ENCODE measurements at places on chromosomes 3 and 15.

GRCh38 chr3:166889241-166889640, 490.9 kb downstream of the ZBBX start:
- DNase-seq = no peak

DNA sequence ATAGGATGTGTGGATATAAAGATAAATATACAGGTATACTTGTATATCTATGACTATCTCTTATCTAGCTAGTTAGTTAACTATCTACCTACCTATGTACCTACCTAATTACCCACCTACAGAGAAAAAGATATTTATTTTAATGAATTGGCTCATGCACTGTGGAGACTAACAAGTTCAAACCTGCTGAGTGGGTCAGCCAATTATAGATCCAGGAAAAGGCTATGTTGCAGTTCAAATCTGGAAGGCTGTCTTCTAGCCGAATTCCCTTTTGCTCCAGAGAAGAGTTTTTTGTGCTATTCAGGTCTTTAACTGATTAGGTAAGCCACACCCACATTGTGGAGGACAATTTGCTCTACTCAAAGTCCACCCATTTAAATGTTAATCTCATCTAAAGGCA, 335.0 kb downstream of the GRM7 start:
- DNase-seq = no peak

- no peak for DNase-seq
Observed at GRCh38 chr15:58535894-58536293, 104.1 kb downstream of the LIPC start.

- DNase-seq = no peak
Observed at GRCh38 chr3:54928046-54928770, at the start of gene LRTM1. Gene LRTM1, minus strand, starts transcription at chr3:54928059. Its CDS starts 148 bp downstream, at chr3:54927911.

DNA sequence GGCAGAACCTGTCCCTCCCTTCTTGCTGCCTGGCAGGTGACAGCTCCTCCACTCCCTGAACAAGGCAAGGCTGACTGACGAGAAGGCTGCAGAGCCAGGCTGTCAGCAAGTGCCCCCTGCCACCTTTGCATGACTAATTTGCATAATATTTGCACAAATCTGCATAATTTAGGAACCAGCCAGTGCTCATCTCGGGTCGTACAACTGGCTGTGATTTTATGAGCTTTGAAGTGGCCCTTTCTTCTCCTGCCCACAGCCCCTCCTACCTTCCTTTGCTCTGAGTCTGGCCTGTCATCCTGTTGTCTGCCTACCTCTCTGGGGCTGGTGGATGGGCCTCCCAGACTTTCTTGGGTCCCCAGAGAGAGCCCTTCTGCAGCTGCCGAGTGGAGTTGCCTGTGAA, 58.9 kb downstream of the LINGO1 start:
- no peak for DNase-seq

DNA sequence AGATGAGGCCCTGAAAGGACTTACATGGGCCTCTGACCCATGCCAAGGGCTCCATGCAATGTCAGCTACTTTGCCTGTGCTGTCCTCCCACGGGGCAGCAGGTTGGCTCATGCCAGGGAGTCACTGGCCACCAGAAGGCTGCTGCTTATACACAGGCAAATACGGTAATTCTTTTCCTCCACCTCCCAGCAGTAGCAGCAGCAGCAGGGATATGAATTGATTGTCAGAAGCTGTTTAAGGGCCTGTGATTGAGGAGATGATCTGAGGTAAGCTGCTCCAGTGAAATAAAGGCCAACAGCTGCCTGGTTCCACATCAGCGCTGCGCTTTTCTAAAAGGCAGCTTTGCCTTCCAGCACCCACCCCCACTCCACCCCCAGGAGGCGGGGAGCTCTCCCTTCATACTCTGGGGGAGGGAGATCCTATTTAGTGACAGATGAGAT, 250.5 kb downstream of the SHQ1 start:
- DNase-seq = no peak

- no peak for DNase-seq
Observed at GRCh38 chr3:157527131-157527881, 24.1 kb upstream of the VEPH1 start.
